HepG2 (cell line): ENCODE measurements at places on chromosomes 6 and 20. TPM values are rescaled to one million over a fixed set of nuclear protein-coding genes. Genes with fewer than 3 reads are reported as not detected.

Gene IL17F
- not detected in 2 replicates for total RNA-seq

Gene PACRG
- 0.13 TPM in 1 of 2 replicates, not detected in the other for total RNA-seq

Gene WFDC5
- total RNA-seq, result not detected in 2 replicates

Gene LINC00237
- not detected in 2 replicates for total RNA-seq

Gene PRDM13
- total RNA-seq, result not detected in 2 replicates
